ENCODE measurements at places on chromosomes 7 and 10.
A peak's percentile ranks its signal among the peaks of the same experiment; 100 is the strongest.

DNA sequence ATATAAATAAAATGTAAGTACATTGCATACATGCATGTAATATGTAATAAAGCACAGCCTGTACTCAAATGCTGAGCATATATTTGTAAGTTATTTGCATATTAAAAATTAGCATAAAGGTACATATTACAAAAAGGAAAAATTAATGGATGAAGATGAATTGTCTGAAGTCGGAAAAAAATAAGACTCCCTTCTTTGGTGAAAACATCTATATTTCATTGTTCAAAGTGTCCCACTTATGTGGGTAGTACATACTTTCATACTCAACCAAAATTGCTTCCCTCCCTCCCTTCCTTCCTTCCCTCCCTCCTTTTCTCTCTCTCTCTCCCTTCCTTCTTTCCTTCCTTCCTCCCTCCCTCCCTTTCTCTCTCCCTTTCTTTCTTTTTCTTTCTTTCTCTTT is 498.1 kb downstream of the MAGI2 start:
- DNase-seq = no peak
- no peaks in the 10 kb centered on the region for H3K36me3 ChIP-seq
- no peaks in the 10 kb centered on the region for H3K4me1 ChIP-seq
- no peak overlapping the region for H3K4me3 ChIP-seq
- no peak overlapping the region for H3K27ac ChIP-seq

DNA sequence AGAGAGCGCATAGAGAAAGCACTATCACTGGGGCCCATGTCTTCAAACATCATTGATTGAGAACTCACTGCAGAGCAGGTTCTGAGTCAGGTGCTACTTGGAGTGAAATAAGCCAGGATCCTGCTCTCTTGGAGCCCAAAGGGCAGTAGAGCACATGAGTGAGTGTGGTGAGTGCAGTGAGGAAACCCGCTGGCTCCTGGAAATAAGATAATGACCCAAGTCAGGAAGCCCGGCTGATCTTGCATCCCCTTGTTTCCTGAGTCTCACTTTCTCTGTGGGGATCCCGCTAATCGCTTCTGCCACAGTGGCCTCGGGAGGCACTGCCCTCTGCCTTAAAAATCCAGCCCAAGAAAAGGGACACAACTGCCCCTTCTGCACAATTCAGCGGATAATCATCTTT is 7.1 kb upstream of the FAM107B start:
- H3K4me1 ChIP-seq = peaks cover 37% of the 10 kb centered on the region
- no peak overlapping the region for H3K4me3 ChIP-seq
- H3K27ac ChIP-seq = peak overlapping the region; percentile 90
- H3K27me3 ChIP-seq = no peaks in the 10 kb centered on the region
- H3K36me3 ChIP-seq = no peaks in the 10 kb centered on the region

- no peak overlapping the region for H3K27ac ChIP-seq
- H3K4me1 ChIP-seq = peaks cover 7% of the 10 kb centered on the region
- DNase-seq = no peak
- no peak overlapping the region for H3K4me3 ChIP-seq
- H3K36me3 ChIP-seq = no peaks in the 10 kb centered on the region
These were observed 117.2 kb upstream of the KLF6 start for GRCh38 chr10:3902054-3902808.

DNA sequence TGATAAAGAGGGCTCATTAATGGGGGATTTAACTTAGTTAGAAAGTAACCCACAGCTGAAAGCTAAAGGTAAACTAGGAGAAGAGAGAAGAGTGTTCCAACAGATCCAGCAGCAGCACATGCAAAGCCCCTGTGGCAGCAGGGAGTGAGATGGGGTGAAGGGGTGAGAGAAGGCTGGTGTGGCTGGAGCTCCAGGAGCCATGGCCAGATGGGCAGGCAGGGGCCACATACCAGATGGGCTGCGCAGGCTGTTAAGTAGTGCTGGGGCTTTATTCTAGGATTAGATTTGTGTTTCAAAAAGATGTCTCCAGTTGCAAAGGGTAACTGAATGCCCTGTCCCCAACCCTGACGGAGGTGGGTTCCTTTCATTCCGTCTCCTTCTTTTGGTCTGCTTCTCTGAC is 33.2 kb downstream of the HIF1AN start:
- H3K36me3 ChIP-seq = no peaks in the 10 kb centered on the region
- H3K4me3 ChIP-seq = no peak overlapping the region
- H3K27me3 ChIP-seq = no peaks in the 10 kb centered on the region
- no peak overlapping the region for H3K27ac ChIP-seq
- DNase-seq = no peak
- H3K4me1 ChIP-seq = no peaks in the 10 kb centered on the region

- no peak overlapping the region for H3K4me3 ChIP-seq
- no peaks in the 10 kb centered on the region for H3K4me1 ChIP-seq
- no peaks in the 10 kb centered on the region for H3K27me3 ChIP-seq
- H3K27ac ChIP-seq = no peak overlapping the region
These were observed 90.9 kb downstream of the MTERF1 start for GRCh38 chr7:91789558-91789957.

DNA sequence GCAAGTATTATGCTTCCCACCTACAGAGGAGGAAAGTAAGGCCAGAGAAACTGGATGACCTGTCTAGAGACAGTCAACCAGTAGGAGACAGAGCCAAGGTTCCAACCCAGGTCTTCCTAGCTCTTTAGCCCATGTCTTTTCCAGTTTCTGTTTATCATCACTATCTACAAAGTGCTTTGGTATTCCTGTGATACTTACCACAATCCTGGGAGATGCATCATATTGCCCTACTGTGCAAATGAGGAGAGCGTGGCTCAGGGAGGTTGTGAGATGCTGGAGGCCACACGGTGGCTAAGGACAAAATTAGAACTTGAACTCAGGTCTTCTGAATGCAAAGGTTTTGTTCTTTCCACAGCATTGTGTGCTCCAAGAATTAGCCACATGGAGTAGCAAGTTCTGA is 11.2 kb upstream of the PLEKHA1 start:
- H3K27ac ChIP-seq = peak overlapping the region; percentile 13
- no peaks in the 10 kb centered on the region for H3K27me3 ChIP-seq
- H3K4me1 ChIP-seq = peaks cover 15% of the 10 kb centered on the region
- no peak overlapping the region for H3K4me3 ChIP-seq

DNA sequence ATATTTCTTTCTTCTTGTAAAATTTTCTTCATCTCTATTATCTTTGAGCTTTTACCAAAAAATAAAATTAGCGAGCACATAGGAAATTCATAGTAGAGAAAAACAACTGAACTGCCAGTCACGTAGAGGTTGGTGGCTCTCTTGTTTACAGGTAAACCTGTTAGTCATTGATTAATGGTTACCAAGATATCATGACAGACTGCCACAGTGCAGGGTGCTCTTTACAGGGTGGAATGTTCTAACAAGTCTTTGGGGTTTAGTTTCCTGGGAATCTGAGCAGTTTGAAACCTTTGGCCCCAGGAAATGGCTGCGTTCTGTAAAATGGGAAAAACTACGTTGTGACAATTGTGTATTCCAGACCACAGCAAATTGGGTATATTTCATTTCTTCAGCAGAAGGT is 407.3 kb upstream of the ADARB2 start:
- no peak overlapping the region for H3K27ac ChIP-seq
- DNase-seq = no peak
- H3K4me1 ChIP-seq = no peaks in the 10 kb centered on the region
- H3K4me3 ChIP-seq = no peak overlapping the region
- H3K36me3 ChIP-seq = no peaks in the 10 kb centered on the region
- no peaks in the 10 kb centered on the region for H3K27me3 ChIP-seq

- no peak overlapping the region for H3K27ac ChIP-seq
- H3K36me3 ChIP-seq = peaks cover 9% of the 10 kb centered on the region
- H3K4me1 ChIP-seq = peaks cover 17% of the 10 kb centered on the region
- no peaks in the 10 kb centered on the region for H3K27me3 ChIP-seq
These were observed 3.7 kb downstream of the ABHD11 start for GRCh38 chr7:73734619-73735527.

DNA sequence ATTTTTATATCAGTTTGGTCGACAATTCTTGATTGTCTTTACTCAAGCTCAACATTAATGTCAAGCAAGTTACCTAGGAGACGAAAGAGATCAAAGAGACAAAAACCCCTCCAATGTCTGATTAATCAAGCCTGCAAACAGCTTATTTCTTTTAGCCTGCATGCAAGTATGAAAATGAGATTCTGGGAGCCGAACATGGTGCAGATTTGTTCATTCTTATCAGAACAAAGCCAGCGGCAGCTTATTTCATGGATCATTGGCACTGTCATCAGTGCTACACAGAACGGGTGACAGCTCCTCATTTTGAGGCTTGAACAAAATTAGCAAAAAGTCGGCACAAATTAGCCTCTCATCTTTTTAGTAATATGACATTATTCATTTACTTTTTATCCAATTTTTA is 26.5 kb downstream of the FAM204A start:
- H3K4me1 ChIP-seq = 0 out of 2 replicates have a peak, but pooled peaks cover 8% of the 10 kb centered on the region
- no peak for DNase-seq
- H3K4me3 ChIP-seq = no peak overlapping the region
- H3K27ac ChIP-seq = no peak overlapping the region
- no peaks in the 10 kb centered on the region for H3K36me3 ChIP-seq

GRCh38 chr10:61900829-61901792 is at the start of gene ARID5B:
TSS of gene ARID5B (plus strand) at chr10:61901699. CDS start at chr10:61901710, 11 bp downstream.
- H3K27ac ChIP-seq = peak within 1 kb of the TSS; percentile 99
- H3K4me3 ChIP-seq = peak within 1 kb of the TSS; percentile 97
- no peaks in the 10 kb centered on the region for H3K27me3 ChIP-seq
- H3K4me1 ChIP-seq = peaks cover 52% of the 10 kb centered on the region
- H3K36me3 ChIP-seq = no peaks in the 10 kb centered on the region

DNA sequence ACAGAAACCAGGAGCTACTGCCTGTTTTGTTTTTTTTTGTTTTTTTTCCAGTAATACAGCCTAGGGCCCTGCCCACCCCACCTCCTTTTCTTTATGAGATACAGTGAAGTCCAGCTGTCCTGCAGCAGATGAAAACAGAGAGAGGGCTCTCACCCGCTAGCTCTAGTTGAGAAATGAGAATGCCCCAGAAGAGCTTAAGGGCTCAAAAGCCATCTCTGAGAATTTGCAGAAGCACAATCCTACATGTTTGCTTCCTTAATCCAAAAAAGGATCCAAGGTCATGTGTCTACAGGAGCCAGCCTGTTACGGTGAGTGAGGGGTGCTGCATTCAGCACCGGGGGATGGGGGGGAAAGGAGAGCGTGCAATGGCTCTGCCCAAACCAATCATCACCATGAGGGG is 122.7 kb downstream of the KCNMA1 start:
- no peak overlapping the region for H3K4me3 ChIP-seq
- H3K27me3 ChIP-seq = no peaks in the 10 kb centered on the region

- no peak overlapping the region for H3K27ac ChIP-seq
- no peak overlapping the region for H3K4me3 ChIP-seq
- H3K27me3 ChIP-seq = no peaks in the 10 kb centered on the region
- no peak for DNase-seq
These were observed 158.6 kb upstream of the INSYN2A start for GRCh38 chr10:127354992-127355391.

DNA sequence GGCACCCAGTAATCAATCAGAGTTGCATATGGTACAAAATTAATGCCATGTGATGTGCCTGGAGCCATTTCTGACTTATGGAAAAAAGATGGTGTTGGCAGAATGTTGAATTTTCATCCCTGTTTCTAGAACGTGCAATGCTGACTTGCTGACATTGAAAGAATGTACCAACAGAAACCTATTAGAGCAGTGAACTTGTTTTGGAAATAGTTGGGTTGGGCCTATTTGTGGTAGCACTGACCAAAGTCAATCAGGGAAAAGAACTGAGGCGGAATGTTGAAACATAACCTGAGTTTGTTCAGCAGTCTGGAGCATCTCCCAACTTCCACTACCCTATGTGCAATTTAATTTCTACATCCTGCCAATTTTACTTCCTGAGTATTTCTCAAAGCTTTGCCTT is 11.7 kb upstream of the KIAA1217 start:
- peaks cover 14% of the 10 kb centered on the region for H3K4me1 ChIP-seq
- no peak overlapping the region for H3K4me3 ChIP-seq
- no peaks in the 10 kb centered on the region for H3K36me3 ChIP-seq
- no peak for DNase-seq

GRCh38 chr10:101453318-101453717 is 99.4 kb downstream of the BTRC start:
- no peak overlapping the region for H3K27ac ChIP-seq
- no peak overlapping the region for H3K4me3 ChIP-seq
- no peaks in the 10 kb centered on the region for H3K36me3 ChIP-seq
- H3K27me3 ChIP-seq = no peaks in the 10 kb centered on the region

DNA sequence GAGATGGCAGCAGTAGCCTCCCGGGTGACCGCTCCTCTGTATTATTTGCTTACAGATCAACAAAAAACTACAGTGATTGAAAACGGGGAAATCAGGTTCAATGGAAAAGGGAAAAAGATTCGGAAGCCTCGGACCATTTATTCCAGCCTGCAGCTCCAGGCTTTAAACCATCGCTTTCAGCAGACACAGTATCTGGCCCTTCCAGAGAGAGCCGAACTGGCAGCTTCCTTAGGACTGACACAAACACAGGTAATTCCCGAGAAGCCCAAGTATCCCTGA is 2.2 kb downstream of the DLX6 start:
- H3K4me1 ChIP-seq = peaks cover 6% of the 10 kb centered on the region
- DNase-seq = no peak

DNA sequence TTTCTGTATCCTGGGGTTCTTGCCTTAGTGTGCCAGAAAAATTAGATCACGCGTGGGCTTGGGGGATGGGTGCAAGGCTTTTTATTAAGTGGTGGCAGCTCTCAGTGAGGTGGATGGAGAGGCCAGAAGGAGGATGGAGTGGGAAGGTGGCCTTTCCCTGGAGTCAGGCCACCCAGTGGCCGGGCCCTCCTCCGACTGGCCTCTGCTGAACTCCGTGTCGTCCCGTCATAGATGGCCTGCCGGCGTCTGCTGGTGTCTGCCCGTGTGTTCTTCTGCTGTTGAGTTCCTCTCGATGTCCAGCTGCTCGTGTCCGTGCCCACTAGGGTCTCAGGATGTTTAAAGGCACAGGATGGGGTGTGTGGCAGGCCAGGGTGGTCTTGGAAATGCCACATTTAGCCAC is 4.0 kb upstream of the ZNF746 start:
- peaks cover 3% of the 10 kb centered on the region for H3K4me1 ChIP-seq
- DNase-seq = no peak
- H3K27me3 ChIP-seq = no peaks in the 10 kb centered on the region
- H3K27ac ChIP-seq = no peak overlapping the region
- H3K4me3 ChIP-seq = no peak overlapping the region

- no peak overlapping the region for H3K27ac ChIP-seq
- H3K4me3 ChIP-seq = no peak overlapping the region
- DNase-seq = no peak
- no peaks in the 10 kb centered on the region for H3K4me1 ChIP-seq
- no peaks in the 10 kb centered on the region for H3K36me3 ChIP-seq
These were observed 128.3 kb upstream of the COBL start for GRCh38 chr7:51444936-51445335.

GRCh38 chr10:59016043-59016442 is 160.4 kb upstream of the PHYHIPL start:
- H3K27ac ChIP-seq = no peak overlapping the region
- no peak overlapping the region for H3K4me3 ChIP-seq
- H3K4me1 ChIP-seq = 0 out of 2 replicates have a peak, but pooled peaks cover 12% of the 10 kb centered on the region
- no peaks in the 10 kb centered on the region for H3K36me3 ChIP-seq

DNA sequence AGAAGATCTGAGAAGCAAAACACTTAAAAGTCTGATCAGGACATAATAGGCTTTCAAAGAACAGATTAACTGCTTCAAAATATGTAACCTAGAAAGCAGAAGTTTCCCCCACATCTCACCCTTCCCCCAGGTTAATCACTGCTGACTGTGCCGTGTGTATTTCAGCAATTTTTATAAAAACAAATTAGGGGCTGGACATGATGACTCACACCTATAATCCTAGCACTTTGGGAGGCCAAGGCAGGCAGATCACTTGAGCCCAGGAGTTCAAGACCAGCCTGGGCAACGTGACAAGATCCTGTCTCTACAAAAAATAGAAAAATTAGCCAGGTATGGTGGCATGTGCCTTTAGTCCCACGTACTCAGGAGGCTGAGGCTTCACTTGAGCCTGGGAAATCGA is 67.6 kb upstream of the GATA3 start:
- H3K4me1 ChIP-seq = no peaks in the 10 kb centered on the region
- no peak overlapping the region for H3K4me3 ChIP-seq
- H3K27ac ChIP-seq = no peak overlapping the region
- H3K36me3 ChIP-seq = no peaks in the 10 kb centered on the region
- no peak for DNase-seq
